ENCODE measurements at places on chromosomes 1 and 21.
A peak's percentile ranks its signal among the peaks of the same experiment; 100 is the strongest.

GRCh38 chr1:184646824-184647223, 107.8 kb downstream of the EDEM3 start:
- no peak for DNase-seq

- DNase-seq: no peak
These were observed 22.7 kb downstream of the MATN1 start for GRCh38 chr1:30700528-30701257.

DNA sequence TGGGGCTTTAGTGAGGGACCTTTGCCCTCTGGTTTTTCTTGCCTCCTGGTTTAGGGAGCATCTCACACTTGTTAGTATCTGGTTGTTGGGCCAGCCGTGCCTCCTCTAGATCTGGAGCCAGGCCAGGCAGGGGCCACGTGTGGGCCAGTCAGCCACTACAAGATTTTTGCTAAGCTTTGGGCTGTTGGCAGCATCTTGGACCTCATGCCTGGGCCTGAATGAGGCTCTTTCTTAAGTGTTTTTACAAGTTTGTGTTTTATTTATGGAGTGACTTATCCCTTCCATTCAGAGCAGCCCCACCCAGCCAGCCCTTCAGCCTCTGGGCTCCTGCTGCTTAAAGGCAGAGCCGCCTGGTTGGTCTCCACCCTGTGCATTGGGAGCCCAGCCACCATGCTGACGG, 1.6 kb upstream of the SH3BGRL3 start:
- DNase-seq: no peak

GRCh38 chr21:26659182-26659581, 86.1 kb upstream of the CYYR1 start:
- no peak for DNase-seq

DNA sequence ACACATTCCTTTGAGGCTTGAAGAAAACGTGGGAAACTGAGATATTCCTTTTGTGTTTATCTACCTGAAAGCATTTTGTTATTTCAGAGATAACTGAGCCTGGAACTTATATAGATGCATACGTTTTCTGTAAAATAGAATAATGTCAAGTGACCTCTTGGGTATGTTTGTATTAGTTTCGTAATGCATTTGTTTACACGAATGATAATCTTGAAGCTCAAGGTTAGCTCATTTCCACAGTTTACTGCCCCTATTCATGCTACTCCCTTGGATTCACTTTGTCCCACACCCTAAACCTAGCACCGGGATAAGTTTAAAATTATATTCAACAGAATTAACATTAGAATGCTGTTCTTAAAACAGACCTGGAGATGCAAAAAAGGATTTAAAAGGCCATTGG, 54.4 kb downstream of the MRPL39 start:
- DNase-seq: no peak

DNA sequence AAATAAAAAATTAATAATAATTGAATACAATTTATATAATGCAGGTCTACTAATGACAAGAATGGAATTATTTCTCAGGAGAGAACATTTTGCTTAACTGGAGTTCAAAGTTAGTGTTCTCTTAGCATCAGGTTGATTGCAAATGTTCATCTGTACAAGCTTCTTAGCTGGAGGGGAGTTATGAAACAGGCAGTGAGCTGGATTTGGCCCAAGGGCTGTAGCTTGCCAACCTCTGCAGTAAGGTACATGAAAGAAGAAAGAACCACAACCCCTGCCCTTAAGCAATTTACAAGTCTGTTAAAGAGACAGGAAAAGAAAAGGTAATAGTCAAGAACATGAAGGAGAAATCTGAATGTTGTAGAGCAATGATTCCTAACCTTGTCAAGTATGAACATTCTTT, 17.0 kb downstream of the LPGAT1 start:
- no peak for DNase-seq

DNA sequence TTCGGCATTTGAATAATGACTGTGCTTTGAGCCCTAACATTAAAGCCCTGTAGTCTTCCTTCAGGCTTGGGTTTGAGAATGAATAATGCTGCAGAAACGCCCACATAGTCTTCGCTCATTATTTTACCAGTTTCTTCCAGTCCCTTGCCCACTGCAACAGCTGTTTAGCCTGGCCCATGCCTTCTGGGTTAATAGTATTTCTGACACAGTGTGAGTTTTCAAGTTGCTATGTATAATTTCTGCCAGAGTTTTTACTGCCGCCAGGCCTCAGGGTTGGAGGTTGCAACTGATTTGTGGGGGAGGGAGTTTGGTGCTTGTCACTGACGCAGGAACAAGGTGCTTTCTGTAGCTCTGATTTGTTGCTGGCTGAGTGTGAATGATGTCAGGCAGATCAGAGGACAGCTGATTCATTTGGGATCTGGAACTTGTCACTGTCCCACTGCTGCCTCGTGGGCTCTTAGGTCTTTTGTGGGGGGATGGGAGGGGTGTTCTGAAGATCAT, 109.8 kb downstream of the MAST2 start:
- no peak for DNase-seq

DNA sequence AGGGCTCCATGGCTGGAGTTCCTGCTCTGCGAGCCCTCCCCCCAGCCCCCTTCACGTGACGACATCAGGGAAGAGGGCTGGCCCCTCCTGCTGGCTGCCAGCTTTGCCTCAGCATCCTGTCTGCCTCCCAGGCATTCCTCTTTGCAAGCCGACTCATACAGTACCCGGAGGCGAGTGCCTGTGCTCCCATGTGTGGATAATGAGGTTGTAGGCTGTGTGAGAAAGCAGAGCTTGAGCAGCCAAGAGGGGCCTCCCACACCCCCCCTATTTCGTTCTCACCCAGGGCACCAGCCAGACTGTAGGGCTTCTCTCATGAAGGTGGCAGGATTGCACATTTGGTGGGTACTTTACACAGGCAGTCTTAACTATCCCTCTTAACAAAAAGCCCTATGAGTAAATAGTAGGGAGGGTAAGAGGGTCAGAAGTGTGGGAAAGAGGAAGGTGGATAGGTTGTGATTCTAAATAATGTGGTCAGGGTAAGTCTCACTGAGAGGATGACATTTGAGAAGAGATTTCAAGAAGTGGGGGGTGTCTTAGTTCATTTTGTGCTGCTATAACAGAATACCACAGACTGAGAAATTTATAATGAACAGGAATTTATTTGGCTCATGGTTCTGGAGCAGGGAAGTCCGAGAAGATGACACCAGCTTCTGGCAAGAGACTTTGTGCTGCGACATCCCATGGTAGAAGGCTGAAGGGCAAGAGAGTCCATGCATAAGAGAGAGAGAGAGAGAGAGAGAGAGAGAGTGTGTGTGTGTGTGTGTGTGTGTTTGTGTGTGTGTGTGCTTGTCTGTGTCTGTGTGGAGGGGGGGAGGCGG, 113.5 kb downstream of the OMA1 start:
- DNase-seq: no peak

DNA sequence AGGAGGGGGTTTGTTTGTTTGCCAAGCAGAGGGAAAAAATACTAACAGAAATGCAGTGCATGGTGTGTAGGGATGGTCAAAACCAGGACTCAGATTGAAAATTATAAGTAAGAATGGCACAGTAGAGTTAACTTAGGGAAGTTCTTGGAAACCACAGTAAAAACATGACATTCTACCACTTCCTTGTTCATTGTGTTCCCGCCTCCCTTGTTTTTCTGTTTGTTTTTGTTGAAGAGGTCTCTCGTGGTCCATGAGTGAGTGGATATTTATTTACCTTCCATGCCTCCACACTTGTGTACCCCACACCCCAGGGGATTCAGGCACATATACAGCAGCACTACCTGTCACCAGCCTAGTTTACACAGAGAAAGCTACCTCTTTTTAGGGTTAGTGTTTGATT, 69.6 kb downstream of the OLFML2B start:
- DNase-seq: no peak

GRCh38 chr1:63902844-63903589, 129.2 kb downstream of the ROR1 start:
- DNase-seq: no peak

DNA sequence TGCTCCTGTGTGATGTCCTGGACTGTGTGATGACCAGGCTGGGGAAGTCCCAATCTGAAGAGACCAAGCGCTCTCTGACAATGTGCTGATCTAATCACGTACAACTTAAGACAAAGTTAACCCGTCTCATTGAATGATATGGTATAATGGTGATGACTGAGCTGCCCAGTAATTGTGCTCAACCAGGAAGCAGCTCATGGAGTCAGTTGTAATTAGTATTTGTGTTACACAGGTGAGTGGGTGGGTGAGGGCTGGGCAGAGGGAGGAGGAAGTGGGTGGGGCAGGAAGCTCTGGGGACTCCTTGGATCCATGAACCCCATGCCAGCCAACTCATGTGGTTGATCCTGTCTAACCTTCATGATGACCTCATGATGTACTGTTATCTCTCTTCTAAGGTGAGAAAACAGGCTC, 8.7 kb upstream of the ECE1 start:
- peak; percentile 14 for DNase-seq

GRCh38 chr1:62407398-62408009, 29.3 kb upstream of the USP1 start:
- DNase-seq: peak; percentile 53

DNA sequence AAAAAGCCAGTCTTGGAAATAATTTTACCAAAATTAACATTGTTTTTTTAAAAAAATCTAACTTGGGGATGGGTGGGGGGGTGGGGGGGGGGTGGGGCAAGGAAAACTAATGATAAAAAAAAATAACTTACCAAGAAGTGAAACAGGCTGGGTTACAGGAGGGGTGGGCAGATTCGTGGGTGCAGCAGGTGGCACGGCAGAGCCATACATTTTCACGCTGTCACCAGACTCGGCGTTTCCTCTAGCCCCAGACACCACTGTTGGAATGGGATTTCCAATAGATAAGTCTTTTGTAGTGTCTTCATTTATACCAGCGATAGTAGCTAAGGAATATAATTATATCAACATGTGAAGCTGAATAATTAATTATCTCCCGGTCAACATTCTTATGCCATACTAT, 25.4 kb downstream of the SOD1 start:
- no peak for DNase-seq

DNA sequence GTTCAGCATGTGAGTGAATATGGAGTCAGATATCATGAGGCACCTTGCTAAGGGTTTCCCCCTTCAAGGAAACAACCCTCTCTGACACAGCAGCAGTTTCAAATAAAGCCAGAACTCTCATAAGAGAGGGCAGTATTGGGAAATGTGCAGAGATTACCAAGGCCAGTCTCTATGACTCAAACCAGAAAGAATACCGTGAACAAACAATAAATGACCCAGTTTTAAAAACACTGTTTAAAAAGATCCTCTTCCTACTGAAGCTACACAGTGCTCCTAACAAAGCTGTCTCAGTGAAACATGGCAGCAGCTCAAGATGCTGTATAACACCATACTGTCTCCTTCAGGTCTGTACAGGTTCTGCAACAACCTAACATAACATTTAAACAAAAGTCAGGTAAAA, 102.6 kb downstream of the KIAA0319L start:
- no peak for DNase-seq

DNA sequence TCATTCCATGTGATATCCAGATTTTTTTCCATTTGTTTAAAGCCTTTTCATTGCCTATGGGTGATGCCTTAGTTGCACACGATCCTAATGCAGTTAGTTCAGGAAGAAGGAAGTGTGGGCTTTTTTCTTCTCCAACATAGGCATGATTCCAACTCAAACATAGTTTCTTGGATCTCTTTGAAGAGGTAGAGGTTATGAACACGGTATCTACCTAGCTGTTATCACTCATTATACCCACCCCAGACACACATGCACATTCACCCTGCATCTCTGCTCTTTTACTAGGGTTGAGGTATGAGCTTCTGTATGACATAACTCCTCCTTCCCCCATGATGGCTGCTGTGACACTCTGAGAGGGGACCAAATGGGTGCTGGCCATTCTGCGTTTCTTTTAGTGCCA, 122.1 kb upstream of the ZNF648 start:
- DNase-seq: no peak

DNA sequence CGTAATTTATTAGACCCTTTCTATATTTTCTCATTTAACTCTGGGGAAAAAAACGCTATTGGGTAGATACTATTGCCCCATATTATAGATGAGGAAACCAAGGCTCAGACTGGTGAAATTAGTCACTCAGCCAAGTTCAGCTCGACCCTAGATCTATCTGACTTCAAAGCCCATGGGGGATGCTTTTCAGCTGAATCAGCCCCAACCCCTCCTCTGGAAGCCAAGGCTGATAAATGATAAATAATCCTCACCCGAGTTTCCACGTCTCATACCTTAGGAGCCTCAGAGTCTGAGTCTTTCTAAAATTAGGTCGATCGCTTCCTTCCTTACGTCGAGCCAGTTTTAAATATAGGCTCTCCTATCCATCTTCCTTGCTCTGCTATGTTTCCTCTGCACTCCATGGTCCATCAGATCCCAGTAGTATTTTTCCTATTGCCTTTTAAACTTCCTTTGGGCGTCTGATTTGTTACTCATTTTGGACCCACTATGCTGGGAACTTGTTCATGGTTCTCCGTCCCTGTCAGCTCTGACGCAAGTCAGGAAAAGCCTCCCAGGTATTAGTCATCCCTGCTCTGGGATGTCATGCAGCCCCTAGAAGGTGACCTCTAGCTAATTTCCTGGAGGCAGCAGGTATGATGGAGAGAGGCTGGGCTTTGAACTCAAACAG, 122.8 kb downstream of the PLPP3 start:
- no peak for DNase-seq

GRCh38 chr1:169345511-169345910, 22.1 kb downstream of the NME7 start:
- DNase-seq: no peak

GRCh38 chr1:238606457-238606856, 715.7 kb upstream of the ZP4 start:
- DNase-seq: no peak

DNA sequence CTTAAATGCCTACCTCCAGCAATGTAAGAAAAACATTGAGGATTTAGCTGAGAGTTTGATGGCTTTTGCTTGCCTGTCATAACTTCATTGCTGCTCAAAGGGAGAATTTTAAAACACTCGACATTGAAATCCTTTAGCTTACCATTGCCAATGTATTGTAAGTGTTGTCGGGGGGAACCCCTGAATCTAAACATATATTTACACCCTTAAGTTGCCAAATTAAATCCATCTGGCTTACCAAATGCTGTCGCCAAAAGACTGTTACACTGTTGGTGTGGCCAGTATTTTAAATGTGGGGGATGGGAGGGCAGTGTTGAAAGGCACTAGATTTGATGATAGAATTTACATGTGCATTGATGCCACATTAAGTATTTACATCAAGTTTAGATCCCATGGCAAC, 24.9 kb upstream of the C1orf105 start:
- no peak for DNase-seq

- DNase-seq: no peak
These were observed 80.4 kb upstream of the SCYL3 start for GRCh38 chr1:169974067-169974466.

DNA sequence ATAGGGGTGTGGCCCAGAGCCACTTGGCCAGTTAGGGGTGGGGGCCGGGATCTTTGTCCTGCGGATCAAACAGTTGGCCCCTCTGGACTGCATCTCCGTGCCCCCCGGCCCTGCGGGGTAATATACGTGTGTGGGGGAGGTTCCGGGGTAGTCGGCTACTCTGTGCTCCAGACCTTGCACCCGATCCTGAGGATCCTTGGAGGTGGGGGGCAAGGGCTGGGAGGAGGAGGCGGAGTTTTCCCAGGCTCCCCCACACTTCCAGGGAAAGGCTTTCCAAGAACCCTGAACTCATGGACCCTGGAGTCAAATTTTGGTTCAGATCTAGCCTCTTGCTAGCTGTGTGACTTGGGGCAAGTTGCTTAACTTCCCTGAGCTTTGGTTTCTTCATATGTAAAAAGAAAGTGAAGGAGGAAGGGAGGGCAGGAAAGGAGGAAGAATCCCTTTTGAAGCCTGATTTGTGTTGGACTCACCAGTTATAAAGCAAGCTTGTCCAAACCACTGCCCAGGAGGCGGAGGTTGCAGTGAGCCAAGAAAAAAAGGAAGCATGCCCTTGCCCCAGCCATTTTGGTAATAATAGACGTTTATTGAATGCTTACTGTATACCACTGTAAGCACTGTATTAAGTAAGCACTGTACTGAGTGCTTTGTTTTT, 686 bp downstream of the MIIP start:
- no peak for DNase-seq
